EL (cell line): ENCODE measurements at places on chromosomes 7 and 10.
A peak's percentile ranks its signal among the peaks of the same experiment; 100 is the strongest.

GRCh38 chr10:7184660-7185366 is 226.0 kb downstream of the SFMBT2 start:
- no peak for DNase-seq

DNA sequence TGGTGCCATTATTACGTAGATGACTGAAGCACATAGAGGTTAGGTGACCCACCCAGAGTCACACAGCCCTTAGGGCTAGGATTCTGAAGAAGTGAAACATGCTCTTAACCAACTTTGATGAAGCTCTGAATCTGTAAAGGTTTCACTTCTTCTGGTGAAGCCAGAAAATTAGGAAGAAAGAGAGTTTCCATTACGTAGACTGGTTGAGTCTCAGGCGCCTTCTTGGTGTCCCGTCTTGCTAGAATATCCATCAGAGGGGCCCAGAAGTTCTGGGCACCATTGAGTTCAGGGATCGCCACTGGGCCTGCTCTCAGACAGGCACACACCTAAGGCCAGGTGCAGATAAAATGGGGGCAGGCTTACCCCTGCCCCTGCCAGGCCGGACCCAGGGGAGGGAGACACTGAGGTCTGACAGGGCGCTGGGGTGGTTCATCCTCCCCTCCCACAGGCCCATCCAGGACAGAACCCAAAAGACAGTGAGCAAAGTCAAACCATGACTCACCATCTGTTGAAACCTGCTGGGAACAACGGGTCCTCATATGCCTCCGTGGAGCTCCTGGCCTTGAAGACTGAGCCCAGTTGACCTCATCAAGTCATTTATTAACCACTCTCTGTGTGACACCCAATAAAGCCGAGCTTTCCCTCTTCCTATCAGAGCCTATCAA is 33.2 kb downstream of the DRGX start:
- DNase-seq: no peak

- DNase-seq: peak; percentile 19
These were observed 142.1 kb downstream of the STK31 start for GRCh38 chr7:23852135-23852534.

DNA sequence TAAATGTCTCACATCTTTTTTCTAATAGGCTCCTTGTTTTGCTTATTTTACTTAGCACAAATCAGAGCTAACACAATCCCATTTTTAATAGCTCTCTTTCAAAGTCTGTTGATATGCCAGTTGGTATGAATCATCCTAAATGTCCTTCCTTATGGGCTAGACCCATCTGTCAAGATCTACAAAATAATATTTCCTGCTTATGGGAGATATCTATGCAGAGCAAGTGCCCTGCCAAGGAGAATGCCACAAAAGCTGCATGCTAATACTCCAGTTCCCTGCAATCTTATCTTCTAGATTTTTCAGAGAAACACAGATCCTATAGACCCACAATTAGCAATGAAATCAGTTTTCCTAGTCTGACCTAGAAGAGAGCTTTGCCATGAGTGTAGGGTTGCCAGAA is 230.8 kb upstream of the NPVF start:
- no peak for DNase-seq
